ENCODE measurements at places on chromosomes 5 and 9.

GRCh38 chr9:78383130-78383529 lies 86.2 kb downstream of the PSAT1 start:
- DNase-seq, result no peak

DNA sequence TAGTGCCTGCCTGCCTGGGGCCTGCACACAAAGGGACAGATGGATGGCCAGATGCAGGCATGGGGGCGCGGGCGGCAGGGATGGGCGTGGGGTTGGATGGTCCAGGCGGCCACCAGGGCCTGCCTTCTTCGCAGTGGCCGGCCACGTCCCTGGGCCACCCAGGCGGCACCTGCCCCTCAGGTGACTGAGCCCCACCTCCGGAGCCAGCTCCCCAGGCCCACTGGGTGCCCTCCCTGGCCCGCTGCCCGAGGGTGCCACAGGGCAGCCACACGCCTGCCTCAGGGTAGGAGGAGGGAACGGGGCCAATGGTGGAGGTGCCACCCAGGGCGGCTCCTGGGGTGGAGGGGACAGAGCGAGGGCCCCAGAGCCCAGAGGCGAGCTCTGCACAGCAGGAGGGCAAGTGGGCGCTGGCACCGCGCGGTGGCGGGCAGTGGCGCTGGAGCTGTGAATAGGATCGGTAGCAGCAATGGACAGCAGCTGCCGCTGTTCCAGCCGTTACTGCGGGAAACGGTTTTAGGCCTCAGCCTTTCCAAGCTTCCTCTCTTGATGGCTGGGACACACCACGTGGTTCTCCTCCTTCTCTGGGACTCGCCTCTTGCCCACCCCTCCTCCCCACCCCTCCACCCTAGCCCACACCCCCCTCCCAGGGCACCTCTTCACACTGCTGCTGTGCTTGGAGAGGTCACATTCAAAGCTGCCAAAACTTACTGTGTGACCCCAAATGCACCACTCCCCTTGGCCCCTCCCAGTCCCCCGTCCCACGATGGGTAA lies 19.1 kb downstream of the LHX3 start:
- DNase-seq, result no peak

DNA sequence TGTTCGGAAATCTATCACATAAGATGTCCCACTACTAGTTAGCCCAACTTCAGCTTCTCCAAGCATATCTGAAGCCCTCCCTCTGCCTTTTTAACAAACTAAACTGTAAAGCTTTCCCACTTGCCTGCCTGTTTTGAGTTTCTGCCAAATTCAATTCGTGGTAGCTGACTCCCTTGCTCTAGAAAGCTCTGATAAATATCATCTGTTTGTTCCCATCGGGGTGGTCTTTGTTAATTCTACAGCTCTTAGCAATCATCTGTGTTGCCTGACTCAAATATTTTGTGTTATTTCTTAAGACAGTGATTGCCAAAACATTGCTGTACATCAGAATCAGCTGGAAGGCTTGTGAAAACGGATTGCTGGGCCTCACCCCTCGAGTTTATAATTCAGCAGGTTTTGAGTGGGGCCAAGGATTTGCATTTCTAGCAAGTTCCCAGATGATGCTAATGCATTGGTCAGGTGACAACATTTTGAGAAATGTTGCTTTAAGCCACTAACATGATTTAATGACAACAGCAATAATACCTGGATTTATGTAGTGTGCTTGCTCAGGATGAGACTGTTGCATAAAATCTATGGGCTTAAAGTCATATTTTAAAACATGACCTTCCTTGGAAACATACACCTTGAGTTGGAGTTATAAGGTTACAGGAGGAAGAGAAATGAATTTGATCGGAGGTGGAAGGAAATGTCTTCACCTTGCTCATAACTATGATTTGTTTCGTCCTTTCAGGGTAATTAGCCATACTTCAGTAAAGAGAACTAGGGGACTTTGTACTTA lies 631.9 kb downstream of the PSAT1 start:
- no peak for DNase-seq

GRCh38 chr9:100671898-100672297 lies 94.0 kb downstream of the CAVIN4 start:
- no peak for DNase-seq

DNA sequence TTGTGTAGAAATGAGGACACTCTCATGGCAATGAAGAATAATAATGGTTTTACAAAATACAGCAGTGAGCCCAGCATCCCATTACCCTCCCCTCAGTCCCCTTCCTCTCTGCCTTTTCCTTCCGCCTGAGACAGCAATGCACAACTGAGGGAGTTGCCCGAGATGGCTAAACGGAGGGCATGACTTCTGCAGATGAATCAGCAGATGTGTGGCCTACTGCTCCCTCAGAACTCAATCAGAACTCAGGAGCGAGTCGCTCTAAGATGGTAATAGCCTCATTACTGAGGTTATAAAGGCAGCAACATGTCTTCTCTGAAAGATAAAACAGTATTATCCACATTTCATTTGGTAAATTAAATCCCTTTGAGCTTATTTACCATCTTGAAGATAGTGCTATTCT lies 326.6 kb downstream of the ENC1 start:
- DNase-seq, result no peak

DNA sequence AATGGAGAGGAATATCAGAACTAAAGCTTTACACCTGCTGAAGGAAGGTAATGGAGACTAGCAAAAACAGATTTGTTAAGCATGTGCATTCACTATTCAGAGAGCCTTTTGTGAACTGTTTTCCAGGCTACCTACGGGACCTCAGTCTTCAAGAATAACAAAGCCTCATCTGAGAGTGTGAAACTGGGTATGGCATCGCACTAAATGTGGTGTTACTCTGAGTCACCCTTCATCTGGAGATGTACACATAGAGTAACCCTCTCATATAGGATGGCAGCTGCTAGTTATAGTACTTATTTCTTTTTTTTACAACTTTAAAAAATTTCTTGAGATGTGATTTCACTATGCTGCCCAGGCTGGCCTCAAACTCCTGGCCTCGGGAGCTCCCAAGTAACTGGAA lies 306.8 kb downstream of the ZNF608 start:
- DNase-seq, result no peak

DNA sequence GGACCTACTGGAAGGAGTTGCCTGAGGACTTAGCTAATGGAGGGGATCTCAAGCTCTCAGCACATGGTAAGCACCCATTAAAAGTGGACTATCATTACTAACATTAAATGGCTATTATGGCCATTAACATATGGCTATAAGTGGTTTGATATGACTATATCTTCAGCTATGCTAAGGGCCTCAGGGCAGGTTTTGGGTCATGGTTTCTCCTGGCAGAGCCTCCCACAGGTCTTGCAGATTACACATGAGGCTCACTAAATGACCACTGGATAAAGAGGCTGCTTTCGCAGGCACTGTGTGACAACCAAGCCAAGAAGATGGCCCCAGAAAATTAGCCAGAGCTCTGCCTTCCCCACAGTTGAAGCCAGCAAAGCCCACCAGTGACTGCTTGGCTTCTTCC lies 15.4 kb downstream of the CCNJL start:
- DNase-seq, result no peak

DNA sequence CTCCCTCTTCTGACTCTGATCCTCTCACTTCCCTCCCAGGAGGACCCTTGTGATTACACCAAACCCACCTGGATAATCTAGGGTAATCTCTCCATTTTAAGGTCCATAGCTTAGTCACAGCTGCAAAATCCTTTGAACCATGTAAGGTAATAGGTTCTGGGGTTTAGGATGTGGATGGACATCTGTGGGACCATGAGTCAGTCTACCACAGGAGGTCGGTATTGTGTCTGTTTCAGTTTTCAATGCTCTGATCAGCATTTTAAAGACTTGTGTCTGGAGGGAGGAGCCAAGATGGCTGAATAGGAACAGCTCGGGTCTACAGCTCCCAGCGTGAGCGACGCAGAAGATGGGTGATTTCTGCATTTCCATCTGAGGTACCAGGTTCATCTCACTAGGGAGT lies 112.6 kb downstream of the CAVIN4 start:
- no peak for DNase-seq

GRCh38 chr5:104088876-104089778 lies 526.5 kb upstream of the NUDT12 start:
- DNase-seq, result no peak

DNA sequence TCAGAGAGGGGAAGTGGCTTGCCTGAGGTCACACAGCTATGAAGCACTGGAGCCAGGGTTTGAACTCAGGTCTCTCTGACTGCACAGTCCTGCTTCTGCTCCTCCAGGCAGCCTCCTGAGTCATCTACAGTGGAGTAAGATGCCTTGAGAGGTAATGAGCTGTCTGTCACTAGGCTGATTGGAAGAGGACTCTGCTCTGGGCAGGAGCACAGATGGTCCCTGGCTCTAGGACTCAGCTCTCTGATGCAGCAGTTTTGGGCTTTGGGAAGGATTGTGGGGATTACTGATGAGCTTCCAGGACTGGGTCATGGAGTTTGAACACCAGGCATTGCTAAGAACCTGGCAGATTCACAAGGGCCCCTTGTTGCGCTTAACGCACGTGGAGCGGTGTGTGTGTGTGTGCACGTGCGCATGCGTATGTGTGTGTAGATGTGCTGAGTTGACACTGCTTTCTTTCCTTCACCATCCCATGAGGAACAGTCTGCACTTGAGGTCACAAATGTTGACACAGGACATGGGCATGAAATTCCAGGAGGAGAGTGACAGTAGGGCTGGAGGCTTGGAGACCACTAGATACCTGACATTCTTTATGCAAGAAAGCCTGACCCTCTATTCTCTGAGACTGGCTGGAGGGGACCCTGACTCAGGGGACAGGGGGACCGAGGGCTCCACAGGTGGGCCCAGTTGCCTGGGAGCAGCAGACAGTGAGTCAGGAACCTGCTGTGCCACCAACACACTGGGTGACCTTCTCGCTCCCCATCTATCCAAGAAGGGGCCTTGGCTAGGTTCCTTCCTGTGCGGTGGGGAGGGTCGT lies 170.5 kb downstream of the RGS3 start:
- peak; percentile 75 for DNase-seq

DNA sequence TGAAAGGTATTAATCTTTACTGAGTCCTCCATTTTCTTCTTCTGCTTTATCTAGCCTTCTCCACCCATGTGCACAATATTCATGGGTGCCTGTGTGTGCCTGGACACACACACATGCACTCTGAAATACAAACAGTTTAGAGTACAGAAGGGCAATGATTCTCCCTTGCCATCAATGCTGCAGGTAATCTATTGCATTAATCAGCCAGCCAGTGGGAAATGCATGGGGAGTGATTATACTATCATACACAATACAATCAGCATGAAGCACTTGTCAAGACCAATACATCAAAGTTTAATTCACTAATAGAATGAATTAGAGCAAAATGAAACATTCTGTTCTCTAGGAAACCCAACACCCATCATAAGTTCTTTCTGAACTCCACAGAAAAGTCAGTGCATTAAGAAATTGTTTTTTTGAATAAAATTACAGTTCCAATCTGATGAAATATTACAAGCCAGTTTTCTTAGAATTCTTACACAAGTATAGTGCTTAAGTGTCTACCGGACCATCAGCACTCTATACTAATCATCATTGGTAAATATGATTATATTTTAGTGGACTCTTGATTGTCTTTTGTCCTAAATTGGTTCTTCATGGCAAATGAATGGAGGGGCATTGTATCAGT lies 172.2 kb downstream of the ZSWIM6 start:
- no peak for DNase-seq

- no peak for DNase-seq
Measured at GRCh38 chr5:51652980-51653379, 269.7 kb downstream of the ISL1 start.

DNA sequence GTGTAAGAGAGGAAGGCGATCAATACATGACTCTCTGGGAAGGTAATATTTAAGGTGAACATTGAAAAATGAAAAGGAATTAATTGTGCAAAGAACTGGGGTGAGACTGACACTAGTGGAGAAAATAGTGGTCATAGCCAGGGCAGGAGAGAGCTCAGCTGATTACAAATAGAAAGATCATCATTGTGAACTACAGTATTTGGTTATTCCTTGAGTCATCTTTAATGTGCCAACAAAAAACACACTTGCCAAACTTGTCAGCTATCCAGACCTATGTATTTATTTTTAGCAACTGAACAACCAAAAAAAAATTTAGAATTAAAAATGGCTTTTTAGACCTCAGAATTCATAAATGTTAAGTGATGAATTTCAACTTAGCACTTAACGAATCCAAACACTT lies 749.8 kb upstream of the CDH9 start:
- DNase-seq, result no peak

DNA sequence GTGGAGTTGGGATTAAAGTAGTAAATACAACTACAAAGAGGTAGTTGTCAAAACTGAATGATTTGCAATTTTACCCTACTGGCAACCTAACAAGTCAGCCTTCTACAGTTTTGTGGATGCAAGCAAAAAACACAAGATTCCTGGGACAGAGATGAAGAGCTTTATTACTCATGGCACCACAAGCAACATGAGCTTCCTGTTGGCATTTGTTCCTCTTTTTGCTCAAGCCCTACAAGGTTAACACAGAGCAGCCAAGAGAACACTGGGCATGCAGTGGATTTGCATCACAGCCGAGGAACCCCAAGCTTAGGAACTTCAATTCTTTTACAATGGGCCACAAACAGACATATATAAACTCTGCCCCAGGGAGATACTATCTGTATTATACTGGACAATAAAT lies 28.8 kb upstream of the DMAC1 start:
- no peak for DNase-seq

GRCh38 chr5:77133061-77133758 lies 46.1 kb upstream of the ZBED3 start:
- DNase-seq, result no peak

GRCh38 chr9:15531380-15531779 lies 20.6 kb upstream of the PSIP1 start:
- DNase-seq, result no peak

- DNase-seq, result no peak
Measured at GRCh38 chr9:132487980-132488535, 78.0 kb downstream of the CFAP77 start.

DNA sequence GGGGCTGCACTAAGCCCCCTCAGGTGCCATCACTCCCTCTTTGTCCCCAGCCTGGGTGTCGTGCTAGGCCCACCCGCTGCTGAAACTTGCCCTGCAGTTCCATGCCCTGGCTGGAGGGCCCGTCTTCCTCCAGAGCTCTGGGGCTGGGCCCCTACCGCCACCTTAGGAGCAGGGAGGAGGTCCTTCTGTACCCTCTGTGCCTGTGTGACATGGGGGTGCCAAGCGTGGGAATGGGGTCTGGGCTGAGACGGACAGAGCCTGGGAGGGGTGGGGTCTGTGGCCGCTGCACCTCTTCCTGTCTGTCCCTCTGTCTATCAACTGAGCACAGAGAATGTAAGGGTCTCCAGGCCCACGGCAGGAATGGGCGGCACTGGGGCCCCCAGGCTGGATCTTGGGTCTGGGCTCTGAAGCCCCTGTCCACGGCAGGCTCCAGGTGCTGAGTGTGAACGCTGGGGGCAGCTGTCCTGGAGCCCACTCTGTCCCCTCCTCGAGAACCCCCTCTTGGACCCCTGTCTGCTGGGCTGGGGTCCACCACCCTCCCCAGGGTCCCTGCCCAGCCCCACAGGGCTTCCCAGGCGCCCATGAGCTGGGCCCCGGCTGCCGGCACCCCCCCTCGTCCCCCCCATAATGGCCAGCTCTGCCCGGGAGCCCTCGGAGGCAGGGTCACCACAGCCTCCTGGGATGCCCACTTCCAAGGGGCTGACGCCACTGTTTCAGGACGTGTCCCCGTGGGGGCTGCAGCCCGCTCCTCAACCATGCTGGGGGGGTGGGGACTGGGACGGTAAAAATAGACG lies 15.8 kb upstream of the NRARP start:
- DNase-seq, result peak; percentile 47

Data from endodermal cell (in vitro differentiated cells).